ENCODE measurements at places on chromosomes 13 and 19.

DNA sequence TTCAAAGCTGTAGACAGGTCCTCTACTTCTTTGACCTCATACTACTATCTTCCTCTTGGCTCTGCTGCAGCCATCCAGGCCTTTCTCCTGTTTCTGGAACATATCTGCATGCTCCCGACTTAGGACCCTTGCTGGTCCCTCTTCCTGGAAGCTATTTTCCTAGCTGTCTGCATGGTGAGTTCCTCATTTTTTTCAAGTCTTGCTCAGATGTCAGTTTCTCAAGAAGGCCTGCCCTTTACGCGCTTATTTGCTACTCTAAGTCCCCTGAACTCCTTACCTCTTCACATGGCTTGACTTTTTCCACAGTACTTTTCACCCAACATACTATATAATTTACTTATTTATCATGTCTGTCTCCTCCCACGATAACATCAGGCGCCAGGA is 31.4 kb downstream of the DNAJC3 start:
- DNase-seq, result no peak
- H3K27ac ChIP-seq, result no peak overlapping the region
- no peaks in the 10 kb centered on the region for H3K4me1 ChIP-seq

DNA sequence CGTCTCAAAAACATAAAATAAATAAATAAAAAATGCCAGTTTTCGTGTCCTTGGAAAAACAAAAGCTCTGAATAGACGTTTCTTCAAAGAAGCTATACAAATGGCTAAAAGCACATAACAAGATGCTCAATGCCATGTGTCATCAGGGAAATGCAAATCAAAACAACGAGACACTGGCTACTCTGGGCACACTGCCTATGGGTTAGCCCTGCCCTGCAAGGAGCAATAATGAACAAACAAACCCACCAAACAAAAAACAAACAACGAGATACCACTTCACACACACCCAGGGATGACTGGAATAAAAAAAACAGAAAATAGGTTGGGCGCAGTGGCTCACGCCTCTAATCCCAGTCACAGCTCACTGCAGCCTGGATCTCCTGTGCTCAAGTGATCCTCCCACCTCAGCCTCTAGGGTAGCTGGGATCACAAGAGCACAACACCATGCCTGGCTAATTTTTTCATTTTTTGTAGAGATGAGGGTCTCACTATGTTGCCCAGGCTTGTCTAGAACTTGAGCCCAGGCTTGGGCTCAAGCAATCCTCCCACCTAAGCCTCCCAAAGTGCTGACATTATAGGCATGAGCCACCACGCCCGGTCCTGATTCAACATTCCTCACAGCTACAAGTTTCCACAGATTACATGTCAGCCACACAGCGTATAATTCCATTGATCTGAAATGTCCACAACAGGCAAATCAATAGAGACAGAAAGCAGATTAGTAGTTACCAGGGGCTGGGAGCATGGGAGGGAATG is 15.5 kb upstream of the ISYNA1 start:
- peaks cover 27% of the 10 kb centered on the region for H3K36me3 ChIP-seq
- H3K27me3 ChIP-seq, result no peaks in the 10 kb centered on the region
- H3K4me1 ChIP-seq, result no peaks in the 10 kb centered on the region
- H3K4me3 ChIP-seq, result no peak overlapping the region

- no peak for DNase-seq
- H3K4me1 ChIP-seq, result peaks cover 46% of the 10 kb centered on the region
- peak overlapping the region; percentile 91 for H3K27ac ChIP-seq
- H3K36me3 ChIP-seq, result peaks cover 97% of the 10 kb centered on the region
- no peaks in the 10 kb centered on the region for H3K27me3 ChIP-seq
Observed at GRCh38 chr19:38733493-38734175, 10.6 kb downstream of the CAPN12 start.

DNA sequence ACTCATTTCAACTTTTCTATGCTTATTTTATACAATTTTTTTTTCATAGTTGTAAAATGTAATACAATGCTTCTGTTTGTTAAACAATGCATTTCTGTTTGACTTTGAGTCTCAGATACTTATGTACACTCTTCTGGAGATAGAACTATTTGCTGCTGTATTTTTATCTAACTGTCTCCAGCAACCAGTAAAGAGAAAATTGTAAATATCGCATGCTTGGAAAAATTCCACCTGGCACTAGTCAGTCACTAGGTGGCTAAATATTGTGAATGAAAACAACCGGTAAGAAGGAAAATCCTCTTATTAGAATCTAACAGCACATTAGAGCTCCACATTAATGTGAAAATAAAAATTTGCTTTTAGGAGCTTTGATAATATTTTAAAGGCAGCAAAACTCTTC is 876.5 kb downstream of the PCDH9 start:
- no peaks in the 10 kb centered on the region for H3K4me1 ChIP-seq
- H3K36me3 ChIP-seq, result no peaks in the 10 kb centered on the region
- H3K27me3 ChIP-seq, result no peaks in the 10 kb centered on the region
- H3K4me3 ChIP-seq, result no peak overlapping the region

DNA sequence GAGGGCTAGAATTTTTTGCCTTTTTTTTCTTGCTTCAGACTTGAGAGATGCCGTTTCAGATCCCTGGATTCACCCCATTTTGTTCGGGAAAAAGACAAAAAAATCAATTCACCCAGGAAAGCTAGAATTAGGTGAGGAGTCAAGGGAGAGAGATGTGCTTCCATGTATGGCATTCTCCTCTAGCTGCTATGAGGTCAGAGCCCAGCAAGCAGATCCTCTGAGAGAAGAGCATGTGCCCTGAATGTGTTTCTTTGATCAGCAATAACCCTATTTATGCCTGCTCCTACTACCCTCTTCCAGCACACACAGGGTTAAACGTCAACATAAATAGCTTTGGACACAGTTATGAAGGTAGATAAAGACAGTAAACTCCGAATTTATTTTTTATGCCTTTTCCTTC is 53.6 kb downstream of the NDFIP2 start:
- no peaks in the 10 kb centered on the region for H3K27me3 ChIP-seq
- peaks cover 8% of the 10 kb centered on the region for H3K4me1 ChIP-seq
- H3K36me3 ChIP-seq, result no peaks in the 10 kb centered on the region
- no peak for DNase-seq

DNA sequence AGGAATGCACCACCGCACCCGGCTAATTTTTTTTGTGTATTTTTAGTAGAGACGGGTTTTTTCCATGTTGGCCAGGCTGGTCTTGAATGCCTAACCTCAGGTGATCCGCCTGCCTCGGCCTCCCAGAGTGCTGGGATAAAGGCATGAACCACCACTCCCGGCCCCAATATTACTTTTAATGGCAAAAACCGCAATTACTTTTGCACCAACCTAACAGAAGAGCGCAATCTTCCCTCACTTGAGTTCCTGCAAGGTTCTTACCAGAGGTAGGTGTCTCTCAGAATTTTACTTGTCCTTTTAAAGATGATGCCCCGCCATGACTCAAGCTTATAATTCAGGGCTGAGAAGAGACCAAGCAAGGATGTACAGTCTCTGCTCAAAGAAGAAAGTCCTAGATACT is 1774.1 kb upstream of the PCDH20 start:
- H3K27ac ChIP-seq, result no peak overlapping the region
- H3K4me1 ChIP-seq, result no peaks in the 10 kb centered on the region
- no peaks in the 10 kb centered on the region for H3K27me3 ChIP-seq
- no peak for DNase-seq
- H3K36me3 ChIP-seq, result no peaks in the 10 kb centered on the region
- no peak overlapping the region for H3K4me3 ChIP-seq

Data from Calu3 (cell line).